ENCODE measurements at places on chromosomes 3 and 15.

GRCh38 chr3:138494607-138494929 is 60.2 kb downstream of the ESYT3 start:
- no peak for DNase-seq

DNA sequence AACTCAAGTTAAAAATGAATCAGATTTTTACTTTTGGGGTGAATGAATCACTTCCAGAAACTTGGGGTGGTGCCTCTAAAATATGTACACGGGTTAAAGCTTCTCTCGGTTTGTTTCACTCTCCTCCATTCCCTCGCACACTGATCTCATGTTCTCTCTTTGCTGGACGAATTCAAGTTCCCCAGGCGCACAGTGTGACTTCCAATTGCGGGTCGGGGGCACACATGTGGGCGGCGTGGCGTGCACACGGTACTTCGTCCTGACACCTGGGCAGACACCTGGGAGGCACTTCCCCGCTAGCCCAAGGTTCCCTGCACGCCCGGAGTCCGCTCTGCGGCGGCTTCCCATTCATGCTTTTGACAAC is 692 bp downstream of the SCAANT1 start:
- DNase-seq: no peak

- DNase-seq: no peak
Observed at GRCh38 chr3:191283400-191283799, 45.8 kb upstream of the CCDC50 start.

DNA sequence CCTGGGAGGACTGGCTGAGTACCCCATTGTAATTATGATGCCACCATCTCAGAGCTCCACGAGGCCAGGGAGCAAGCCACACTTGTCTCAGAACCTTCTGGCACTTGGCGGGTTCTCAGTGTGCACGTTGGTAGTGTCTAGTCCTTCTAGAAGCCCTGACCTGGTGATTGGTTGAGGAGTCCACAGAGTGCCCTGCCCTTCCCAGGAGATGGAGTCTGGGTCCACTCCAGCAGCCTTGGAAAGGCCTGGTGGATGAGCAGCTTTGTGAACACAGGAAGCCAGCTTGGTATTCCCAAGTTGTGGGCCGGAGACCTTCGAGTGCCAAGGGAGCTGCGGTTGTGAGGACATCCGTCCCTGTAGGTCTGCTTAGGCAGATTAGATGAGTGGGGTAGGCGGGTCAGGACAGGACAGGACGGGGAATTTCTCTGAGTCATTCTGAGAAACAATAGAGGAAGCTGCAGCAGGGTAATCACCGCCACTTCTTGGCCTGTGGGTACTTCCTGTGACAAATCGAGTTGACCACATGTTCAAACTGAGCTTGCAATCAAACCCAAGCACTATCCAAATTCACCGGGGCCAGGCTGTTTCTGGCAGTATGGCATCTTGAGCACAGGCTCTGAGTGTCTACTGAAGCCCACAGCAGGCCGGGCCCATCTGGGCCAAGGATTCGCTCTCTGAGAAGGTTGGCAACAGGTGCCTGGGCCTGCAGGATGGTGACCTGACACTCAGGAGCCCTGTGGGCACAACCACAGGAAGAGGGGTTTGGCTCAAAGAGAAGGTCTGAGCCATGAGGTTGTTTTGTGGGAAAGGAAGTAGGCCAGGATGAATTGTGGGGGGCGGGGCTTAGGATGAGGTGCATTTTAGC is 71.5 kb upstream of the PLXNA1 start:
- DNase-seq: peak; percentile 86

GRCh38 chr3:16841904-16842271 is 42.9 kb upstream of the PLCL2 start:
- peak; percentile 50 for DNase-seq

DNA sequence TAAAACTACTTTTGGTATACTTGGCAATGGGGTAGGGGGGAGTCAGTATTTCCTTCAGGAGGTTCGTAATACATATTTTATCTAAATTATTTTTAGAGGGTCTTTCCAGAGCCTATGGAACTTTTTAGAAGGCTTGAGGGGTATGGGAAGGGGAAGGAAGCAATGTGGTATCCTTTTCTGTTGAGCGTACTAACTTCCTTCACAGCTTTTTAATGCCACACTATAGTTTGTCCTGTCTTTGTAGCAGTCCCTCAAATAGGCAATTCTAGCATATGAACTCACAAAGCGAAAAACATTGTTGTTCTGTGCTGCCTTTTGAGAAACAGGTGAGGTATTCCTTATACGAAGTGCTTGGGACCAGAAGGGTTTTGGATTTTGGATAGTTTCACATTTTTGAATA is 22.3 kb upstream of the P2RY13 start:
- DNase-seq: no peak

GRCh38 chr3:182292591-182292990 is 500.7 kb upstream of the ATP11B start:
- DNase-seq: no peak

DNA sequence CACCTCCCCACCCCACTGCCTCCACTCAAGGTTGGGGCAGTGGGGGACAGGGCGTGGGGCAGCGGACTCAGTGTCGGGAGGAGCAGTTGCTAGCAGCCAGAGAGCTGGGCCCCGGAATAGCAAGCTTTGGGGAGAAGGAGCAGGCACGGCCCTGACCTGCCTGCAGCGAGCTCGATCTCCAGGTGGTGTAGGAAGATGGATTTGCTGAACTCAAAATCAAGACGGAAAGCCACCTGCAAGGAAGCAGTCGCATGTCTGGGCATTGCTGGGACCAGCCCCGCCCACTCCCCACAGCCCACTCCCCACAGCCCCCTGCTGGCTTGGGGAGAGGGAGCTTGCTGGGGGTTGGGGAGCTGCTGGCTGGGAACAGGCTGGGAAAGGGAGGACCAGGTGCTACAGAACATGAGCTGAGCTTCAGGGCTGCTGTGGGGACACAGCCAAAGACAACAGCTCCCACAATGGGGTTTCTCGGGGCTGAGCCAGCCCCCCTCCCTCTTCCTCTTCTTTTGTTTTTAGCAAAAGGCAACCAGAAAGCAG is 38.0 kb downstream of the FEM1B start:
- DNase-seq: no peak

- DNase-seq: no peak
Observed at GRCh38 chr3:186786922-186787321, 3.5 kb downstream of the EIF4A2 start.

GRCh38 chr15:92130244-92130643 is 263.4 kb upstream of the ST8SIA2 start:
- DNase-seq: no peak

DNA sequence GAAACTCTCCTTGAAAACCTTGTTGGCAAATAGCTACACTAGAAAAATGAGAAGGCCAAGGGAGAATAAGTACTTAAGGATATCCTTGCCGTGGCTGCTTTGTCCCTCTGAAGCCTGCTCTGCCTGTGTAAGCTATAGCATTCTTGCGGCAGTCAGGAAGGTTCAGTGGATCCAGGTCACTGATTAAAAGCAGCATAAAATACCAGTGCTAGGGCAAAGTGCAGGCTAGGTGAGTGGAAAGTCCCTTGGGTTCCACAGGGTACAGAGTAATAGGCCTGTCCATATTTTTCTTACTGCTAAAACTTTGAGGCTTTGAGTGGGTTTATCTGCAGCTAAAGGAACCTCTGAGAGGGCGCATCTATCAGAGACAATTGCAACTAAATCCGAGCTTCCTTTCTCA is 10.3 kb downstream of the CXCR6 start:
- no peak for DNase-seq

DNA sequence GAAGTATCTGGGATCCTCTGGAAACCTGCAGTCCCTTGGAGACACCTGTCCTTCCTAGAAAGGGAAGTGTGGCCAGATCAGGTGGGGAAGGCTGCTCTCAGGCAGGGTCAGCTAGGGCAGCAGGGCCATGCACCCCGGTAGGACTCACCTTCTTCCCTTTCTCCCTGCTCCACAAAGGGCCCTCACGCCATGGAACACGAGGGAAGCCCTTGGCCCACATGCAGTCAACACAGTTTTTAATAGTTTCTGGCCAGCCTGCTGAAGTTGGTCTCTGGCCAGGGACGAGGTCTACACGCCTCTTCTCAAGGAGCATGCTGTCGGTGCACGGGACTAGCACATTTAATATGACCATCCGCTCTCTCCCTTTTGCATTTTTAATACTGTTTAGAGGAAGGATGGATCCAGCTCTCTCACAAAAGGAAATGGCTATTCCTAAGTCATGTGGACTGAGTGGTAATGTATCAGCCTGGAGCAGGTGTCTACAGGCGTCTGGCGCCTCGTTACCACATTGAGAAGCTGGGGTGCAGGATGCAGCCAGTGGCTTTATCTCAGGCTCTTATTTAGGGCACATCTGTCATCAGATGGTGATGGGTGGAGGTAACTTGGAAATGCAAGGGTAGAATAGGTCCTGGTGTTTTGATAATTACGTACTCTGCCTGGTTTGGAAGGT is 153.9 kb downstream of the KLF13 start:
- no peak for DNase-seq

DNA sequence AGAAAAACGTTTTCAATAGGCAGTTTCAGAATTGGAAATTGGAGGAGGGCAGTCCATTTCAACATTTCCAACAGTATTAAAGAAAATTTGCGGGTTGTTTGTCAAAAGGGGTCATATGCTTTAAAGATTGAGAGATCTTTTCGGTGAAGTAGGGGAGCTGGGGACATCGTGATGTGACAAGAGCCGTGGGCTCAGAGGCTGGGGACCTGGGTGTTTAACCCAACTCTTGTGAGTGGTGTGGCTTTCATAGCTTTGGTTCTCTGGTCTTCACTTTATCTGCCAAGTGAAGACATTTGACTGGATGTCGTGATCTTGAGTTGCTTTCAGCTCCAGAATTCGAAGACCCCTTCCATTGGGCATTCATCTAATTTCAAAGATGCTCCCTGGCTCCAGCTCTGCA is 133.2 kb downstream of the PGPEP1L start:
- DNase-seq: no peak

GRCh38 chr3:37458162-37459120 is 284.1 kb upstream of the LRRFIP2 start:
- no peak for DNase-seq

DNA sequence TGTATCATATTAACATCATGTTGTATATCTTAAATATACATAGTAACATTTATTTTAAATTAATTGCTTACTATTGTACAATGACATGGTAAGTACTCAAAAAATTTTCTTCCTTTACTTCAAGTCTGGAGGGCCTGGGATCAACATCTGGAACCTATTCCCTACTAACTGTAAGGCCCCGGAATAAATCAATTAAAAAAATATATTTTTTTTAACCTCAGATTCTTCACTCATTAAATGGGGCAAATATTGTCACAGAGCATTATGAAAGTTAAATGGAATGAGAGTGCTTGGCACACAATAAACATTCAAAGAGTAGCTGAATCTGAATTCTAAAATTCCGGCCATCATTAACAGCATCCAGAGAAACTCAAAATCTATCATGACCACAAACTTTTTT is 16.5 kb downstream of the GSK3B start:
- DNase-seq: no peak

DNA sequence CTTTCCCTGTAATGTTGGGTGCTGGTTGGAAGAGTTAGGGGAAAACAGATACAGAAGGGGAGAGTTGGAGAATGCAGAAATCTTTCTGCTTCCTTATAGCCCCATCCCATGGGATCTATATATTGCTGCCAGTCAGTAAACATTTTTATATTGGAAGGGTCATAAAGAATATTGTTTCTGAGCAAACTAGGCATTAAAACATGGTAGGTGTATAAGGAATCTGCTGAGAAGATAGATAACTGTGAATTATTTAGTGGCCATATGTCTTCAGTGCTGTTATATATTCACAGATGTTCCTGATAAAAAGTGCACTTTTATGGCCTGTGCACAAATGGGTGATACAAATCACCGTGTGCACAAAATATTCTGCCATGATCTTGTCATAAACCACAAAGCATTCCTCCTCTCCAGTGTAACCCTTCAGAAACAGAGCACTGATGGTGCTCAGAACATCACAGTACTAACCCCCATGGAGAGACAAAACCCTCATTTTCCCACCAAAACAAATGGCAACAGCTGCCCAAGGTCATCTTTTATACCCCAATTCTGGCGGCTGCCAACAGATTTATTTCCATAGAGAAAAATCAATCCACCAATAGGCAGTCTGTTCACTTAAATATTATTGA is 269.3 kb downstream of the SLC9A9 start:
- DNase-seq: no peak

DNA sequence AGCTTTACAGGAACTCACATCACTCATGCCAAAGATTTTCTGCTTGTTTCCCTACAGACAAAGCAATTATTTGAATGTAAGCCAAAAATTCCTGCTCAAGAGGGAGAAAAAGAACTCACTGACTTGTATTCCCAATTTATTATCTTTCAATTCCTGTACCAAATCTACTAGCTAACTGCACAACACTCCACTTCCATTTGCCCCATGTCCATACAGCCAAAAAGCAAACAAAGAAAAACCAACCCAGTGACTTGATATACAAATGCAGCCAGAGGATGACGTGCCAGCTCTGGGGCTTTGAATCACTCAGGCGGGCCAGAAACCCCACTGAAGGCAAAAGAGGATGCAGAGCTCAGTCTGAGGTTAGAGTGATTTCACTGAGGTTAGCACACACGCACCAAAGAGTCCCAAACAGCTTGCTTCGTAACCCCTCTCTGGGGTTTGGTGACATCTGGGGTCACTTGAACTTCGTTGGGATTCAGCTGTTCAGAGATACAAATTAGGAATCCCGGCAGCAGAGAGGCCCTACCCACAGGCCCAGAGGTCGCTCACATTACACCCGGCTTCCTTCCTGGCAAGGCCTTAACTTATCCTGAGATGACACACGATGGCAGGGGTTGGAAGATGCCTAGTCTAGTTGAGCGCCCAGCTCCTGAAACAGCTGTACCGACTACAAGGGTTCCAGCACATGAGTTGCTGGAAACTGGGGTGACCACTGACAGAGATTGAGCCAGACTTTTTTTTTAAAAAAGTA is 1.6 kb downstream of the RFTN1 start:
- DNase-seq: peak; percentile 88

GRCh38 chr3:88033808-88034207 is 25.0 kb downstream of the CGGBP1 start:
- no peak for DNase-seq

- DNase-seq: no peak
Observed at GRCh38 chr3:58274027-58274614, 31.9 kb upstream of the RPP14 start.
